Stimulated activated CD8-positive, alpha-beta memory T cell treated with anti-CD3 and anti-CD28 coated beads, Interleukin-4, amount 100 ng/mL, for 4 hours (primary cell): ENCODE measurements at places on chromosomes 1 and 21.
A peak's percentile ranks its signal among the peaks of the same experiment; 100 is the strongest.

GRCh38 chr1:108653431-108654105 is 7.3 kb downstream of the HENMT1 start:
- no peak for DNase-seq

DNA sequence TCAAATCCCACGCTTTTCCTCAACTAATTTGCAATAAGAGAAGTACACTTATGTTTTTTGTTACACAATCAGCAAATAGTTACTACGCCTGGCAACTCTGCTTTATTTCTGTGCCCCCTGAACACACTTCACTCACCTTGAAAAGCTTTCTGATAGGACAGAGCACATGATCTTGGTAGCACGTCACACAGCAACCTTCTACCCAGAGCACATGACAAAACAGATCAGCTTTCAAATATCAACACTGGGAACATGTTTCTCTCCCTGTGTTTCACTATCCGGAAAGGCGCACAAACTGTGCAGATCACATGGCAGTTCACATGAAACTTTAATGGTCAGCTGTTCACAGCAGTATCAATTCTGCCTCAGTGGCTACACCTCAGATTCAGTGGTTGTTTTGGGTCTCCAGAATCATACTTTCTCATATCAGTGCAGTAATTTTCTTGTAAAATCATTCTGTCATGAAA is 2.2 kb downstream of the SLC19A2 start:
- DNase-seq = no peak

- no peak for DNase-seq
These were observed 1179.6 kb downstream of the AMY1C start for GRCh38 chr1:104929280-104929679.

DNA sequence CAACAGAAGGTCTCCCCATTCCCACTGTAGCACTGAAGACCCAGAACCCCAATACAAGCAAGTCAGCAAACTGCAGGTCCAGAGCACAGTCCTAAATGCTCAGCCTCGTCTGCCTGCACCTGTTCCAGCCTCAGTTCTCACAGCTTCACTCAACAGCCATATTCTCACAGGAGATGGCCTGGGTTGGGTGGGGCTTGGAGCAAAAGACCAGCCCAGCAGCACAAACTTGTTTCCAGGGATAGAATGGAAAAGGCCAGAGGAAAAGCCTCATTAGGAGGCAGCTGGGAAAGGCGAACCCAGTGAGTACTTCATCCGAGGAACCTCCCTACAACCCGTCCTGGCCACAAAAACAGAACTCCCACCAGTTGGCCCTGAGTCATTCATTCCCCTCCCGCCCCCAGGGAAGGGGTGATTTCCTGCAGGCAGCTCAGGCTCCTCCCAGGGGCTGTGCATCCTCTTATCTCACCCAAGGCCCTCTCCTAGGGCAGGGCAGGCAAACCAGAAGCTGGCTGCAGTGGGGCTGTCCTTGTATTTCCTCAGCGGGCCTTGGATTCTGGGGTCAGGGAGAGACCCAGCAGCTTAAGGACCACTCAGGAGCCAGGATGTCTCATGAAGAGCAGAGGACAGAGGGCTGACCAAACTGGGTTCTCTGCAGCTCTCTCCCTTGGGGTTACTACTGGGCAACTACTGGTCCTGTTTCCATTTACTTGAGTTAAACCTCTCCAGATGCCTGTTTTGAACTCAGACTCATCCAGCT is 7.4 kb upstream of the MPL start:
- DNase-seq = peak; percentile 31

GRCh38 chr1:27868932-27869718 is 3.2 kb upstream of the THEMIS2 start:
- no peak for DNase-seq

GRCh38 chr1:26384076-26384475 is 11.5 kb upstream of the ZNF683 start:
- DNase-seq = no peak

GRCh38 chr1:76291737-76292136 is 217.2 kb downstream of the ST6GALNAC3 start:
- no peak for DNase-seq

DNA sequence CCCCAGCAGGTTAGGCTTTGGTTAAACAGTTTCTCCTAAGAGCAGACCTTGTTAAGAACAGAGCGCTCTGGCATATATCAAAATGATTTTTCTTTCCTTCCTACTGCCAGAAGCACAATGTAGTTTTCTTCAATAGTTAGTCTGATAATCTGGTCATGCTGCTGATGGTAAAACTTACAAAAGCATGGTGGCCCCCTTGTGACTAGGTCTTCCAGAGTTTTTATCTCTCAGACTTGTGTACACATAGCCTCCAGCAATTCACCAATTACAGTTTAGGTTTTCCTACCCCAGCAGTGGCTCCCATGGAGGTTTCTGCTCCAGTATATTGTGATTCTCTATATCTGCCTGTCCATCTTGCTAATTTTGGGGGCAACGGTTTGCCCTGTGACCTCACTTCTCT is 73.3 kb upstream of the DPH5 start:
- no peak for DNase-seq

DNA sequence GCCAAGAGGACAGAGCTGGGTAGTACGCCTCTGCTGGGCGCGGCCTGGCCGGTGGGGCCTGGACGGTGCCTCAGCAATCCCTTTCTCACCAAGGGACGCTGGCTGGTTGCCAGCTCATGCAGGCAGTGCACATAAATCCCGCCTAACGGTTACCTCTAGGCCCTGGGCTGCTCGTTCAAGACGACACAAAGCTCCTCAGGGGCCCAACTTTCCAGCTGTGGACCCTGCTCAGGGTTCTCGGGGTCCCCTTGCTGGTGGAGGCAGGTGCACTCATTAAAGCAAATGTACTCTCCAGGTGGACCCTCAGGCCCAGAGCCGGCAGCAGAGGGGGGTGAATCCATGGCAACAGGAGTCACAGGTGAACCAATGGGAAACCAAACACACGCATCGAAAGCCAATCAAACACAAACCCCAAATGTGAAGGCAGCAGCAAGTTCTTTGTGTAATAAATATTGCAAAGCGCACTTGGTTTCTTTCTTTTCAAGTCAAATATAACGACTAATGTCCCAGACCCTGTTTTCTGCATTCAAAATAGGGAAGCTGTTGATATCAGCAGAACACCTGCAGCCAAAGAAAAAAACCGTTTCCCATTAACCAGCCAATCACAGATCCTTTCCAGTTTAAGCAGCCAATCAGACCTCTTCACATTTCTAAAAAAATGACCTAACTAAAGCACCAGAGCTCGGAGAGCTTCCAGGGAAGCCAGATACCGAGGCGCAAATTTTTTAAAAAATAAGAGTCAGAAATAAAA is 26.1 kb upstream of the CLSTN1 start:
- no peak for DNase-seq

GRCh38 chr21:43893536-43894205 is 28.6 kb downstream of the AGPAT3 start:
- DNase-seq = no peak

GRCh38 chr1:178066296-178066907 is 27.5 kb upstream of the RASAL2 start:
- DNase-seq = no peak

DNA sequence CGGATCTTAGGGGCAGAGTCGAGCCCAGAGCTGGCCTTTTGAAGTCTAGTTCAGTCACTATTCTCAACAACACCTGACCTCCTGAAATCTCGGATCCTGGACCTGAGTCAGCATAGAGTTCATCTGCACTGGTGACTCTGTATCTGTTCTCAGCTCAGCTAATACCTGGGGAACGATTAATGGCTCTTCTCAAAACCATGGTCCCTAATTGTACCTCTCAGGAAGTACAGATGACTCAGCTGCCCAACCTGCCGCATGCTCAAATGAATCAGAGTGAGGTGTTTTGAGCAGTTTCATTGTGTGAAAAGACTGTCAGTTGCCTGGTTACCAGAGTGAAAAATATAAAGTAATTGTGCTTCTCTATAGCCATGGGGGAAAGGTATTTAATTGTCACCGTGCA is 89.2 kb downstream of the SLC35F3 start:
- no peak for DNase-seq

GRCh38 chr1:43722810-43723209 is 15.5 kb downstream of the ST3GAL3 start:
- DNase-seq = no peak
